ENCODE measurements at places on chromosomes 11 and 22.

GRCh38 chr11:66142370-66143263 lies 72.5 kb downstream of the PACS1 start:
- no peak for DNase-seq

DNA sequence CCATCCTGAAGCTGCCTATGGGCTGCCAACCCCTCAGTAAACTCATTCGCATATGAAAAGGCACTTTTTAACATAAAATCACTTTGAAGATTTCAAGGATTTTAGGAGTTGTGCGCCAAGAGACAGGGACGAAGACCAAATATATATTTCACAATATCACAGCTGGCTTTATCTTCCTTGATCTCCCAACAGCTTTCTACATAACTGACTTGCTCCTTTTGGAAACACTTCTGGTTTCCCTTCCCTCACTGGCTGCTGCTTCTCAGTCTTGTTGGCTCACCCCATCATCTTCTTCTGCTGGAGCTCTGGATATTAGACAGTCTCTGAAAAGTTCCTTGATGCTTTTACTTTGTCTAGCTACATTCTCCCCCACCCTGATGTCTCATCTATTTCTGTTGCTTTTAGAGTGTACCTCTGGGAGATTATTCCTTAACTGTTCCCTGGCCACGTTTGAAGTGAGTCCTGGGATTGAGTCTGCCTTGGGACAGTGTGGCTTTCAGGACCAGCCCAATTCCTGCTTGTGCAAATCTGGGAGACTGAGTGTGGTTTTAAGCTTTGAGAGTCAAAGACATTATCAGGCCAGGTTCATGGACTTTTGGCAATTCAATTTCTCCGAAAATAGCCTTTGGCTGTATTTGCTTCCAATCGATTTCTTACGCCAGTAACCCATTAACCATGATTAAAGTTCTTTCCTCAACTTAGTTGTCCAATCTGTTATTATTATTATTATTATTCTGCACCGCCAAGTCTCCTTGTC lies 30.9 kb upstream of the NNMT start:
- no peak for DNase-seq

DNA sequence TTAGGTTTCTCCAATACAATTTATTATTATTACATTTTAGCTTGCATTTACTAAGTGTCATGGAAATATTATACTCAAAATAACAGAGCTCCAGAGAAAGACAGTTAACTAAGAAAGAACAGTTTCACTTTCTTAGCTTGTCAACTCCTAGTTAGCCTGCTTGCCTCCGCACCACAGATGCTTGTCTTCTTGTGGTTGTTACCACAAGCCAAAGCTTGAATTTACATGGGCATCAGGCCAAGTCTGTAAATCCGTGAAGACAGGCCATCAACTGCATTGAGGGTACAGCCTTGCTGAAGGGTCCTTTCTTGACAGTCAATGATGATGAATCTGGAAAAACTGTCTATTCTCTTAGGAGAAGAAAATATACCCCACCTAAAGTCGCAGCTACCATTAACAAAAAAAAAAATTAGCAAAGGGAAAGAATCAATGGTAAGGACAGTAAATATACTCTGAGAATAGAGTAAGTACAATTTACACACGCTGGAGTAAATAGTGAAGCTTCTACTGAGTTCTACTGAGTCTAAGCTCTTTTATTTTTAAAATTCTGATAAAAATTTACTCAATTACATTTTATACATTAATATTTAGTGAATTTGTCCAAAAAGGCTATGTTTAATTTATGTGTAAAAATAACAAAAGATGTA lies 15.6 kb upstream of the DENND5A start:
- DNase-seq: no peak

DNA sequence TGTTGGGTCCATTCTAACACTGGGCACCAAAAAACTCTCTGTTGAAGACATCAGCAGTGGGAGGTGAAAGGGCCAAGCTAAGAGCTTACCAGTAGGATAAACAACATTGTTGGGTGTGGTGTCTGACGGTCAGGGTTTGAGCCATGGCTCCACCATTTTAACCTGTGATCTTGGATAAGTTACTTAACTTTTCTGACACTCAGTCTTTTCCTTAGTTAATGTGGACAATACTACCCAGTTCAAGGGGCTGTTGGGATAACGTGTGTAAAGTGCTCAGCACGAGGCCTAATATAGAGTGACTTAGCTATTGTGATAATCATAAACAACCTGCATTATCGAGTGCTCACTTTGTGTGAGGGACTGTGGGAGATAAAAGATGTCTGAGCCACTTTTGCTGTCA lies 6.1 kb downstream of the UCP3 start:
- no peak for DNase-seq

DNA sequence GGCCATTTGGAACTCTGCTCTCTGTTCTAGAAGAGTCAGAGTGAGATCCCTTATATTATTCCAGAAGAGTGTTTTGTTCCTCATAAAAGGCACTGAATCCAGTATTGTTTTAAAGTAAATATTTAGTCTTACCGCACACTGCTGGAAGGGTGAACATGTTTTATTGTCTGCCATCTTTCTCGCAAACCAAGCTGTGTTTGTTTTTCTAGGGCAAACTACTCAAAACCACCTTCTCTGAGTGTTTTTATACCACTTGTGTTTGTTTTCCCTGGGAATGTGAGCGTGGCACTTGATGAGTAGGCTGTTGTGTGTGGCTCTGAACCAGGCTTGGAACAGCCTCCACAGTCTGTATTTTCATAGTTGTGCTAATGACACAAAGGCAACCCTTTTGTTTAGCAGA lies 89.8 kb downstream of the DBX1 start:
- DNase-seq: no peak
